ENCODE measurements at places on chromosomes 1 and 21.

DNA sequence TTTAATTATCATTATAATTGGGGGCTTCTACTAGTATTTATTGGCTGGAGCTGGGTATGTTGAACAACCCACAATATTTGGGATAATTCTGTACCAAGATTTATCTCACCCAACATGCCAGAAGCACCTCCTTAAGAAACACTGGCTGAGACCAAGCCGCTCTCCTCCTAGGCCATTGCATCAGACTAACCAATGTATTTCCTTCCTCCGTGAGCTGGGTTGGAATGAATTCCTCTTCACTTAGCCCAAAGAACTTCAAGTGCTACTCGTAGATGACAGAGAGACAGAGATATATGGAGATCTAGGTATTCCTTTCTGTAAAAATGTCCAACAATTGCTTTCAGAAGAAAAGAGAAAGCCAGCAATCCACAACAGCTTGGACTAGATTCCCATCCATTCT, 87.2 kb upstream of the ETS2 start:
- no peak for DNase-seq

GRCh38 chr1:154474802-154475201, 27.2 kb upstream of the TDRD10 start:
- DNase-seq: peak; percentile 89

- DNase-seq: no peak
Measured at GRCh38 chr1:145805057-145805456, 18.8 kb downstream of the RNF115 start.

DNA sequence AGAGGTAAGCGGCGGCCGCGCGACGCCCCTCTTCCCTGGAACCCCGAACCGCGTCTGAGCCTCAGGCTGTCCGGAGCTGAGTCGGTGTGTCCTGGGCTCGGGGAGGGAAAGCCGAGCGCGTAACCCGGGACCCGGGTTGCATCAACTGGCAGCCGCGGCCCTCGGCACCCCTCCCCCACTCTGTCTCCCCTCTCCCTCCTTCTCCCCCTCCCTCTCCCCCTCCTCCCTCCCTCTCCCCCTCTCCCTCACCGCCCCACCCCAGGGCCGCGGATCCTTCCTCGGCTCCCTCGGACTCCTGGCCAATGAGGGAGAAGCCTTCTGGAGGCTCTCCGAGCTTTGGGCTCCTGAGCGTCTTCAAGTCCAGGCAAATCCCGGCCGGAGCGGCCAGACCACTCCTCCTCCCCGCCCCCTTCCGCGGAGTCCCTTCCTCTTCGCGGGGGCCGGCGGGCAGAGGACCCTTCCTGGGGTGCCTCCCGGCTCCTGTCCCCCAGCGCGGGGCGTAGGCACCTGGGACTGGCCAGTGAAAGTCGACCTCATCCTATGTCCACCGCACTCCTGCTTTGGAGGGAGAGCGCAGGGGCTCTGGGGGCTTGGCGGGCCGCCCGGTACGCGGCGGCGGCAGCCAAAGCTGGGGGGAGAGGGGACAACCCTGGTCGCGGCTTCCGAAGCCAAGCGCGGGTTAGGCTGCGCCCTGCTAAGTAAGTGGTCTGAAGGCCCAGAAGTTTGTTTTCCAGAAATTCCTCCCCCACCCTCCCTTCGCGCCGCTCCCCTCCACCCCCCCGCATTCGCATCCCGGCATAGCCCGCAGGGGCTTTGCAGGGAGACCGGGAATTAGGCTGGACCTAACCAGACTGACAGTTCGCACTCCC, 850 bp downstream of the SESN2 start:
- peak; percentile 84 for DNase-seq

- no peak for DNase-seq
Measured at GRCh38 chr1:43975249-43975961, 645 bp downstream of the ATP6V0B start.

DNA sequence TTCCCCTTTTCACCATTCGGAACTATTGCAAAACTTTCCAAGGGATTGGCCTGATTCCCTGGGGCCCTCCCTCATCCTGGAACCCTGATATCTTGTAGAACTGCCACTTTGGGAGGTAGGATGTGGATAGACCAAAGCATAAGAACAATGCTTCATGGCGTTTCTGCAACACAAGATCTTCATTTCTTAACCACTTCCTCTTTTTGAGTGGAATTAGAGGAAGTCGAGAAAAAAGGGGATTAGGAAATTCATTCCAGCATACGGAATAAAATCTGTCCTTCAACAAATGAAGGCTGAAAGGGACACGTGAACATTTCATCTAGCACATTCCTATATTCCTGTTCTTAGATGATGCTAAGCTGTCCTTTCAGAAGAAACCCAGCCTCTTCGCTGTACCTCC, 149.3 kb downstream of the HUNK start:
- DNase-seq: no peak

- no peak for DNase-seq
Measured at GRCh38 chr1:4837031-4837600, 182.7 kb downstream of the AJAP1 start.

DNA sequence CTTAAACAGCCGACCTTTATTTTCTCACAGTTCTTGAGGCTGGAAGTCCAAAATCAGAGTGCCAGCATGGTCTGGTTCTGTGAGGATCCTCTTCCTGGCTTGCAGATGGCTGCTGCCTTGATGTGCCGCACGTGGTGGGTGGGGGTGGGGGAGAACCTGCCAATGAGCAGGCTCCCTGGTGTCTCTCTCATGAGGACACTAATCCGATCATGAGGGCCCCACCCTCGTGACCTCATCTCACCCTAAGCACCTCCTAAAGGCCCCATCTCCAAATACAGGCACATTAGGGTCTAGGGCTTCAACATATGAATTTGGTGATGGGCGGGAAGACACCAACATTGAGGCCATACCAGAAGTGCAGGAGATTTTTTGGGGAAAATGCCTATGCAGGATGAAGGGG, 37.8 kb downstream of the ACTN2 start:
- DNase-seq: no peak

GRCh38 chr21:28445141-28445830, 547.4 kb downstream of the LTN1 start:
- DNase-seq: peak; percentile 91

- DNase-seq: no peak
Measured at GRCh38 chr1:190494451-190494850, 16.8 kb upstream of the BRINP3 start.

DNA sequence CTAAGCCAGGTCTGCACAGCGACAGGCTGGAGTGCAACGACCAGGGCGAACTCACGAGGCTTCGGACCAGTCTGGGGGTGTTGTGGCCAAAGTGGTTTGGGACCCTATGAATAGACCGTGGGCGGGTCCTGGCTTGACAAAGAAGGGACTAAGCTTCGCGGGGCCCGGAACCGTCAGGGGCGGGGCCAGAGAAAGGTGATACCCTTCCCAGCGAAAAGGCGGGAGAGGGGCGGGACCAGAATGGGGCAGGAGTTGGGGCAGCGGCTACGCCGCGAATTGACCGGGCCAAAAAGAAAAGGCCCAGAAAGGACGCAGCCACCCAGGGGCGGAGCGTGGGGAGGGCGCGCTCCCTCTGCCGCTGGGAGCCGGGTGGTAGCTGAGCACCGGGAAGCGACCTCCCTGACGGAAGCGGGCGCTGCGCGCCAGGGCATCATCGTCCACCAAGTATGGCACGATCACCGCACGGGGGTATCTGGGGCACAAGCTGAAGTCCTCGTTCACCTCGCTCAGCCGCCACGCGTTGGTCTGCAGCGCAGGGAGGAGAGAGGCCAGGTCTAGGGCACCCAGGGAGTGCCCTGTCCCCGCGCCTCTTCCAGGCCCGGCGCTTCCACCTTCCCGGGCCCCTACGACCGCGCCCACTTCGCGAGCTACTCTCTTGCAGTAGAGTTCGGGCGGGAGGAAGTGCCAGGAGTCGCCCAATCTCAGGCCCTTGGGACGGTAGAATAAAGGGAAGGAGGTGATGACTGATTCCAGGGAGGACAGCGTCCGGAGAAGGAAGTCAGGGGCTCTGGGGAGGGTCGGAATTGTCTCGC, 6.7 kb upstream of the FAM167B start:
- peak; percentile 61 for DNase-seq

DNA sequence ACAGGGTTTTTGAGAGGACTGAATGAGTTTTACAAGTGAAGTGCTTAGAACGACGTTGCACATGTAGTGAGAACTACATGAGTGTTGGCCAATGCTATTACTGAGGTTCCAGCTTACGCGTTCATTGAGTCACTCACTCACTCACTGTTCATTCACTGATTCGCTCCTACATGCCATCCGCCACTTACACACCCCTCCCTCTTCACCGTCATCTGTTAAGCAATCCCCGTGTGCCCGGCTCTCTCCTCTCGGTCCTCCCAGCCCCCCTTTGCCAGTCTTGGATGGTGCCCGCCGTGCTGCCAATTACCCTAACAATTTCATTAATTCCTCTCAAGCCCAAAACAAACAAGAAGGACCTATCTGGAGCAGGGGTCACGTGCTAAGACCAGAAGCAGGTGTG, 27.3 kb upstream of the EPHA2 start:
- peak; percentile 52 for DNase-seq

- peak; percentile 30 for DNase-seq
Measured at GRCh38 chr1:66176012-66176715, 357.8 kb upstream of the SGIP1 start.

- DNase-seq: no peak
Measured at GRCh38 chr1:194535369-194535768, 1349.0 kb upstream of the B3GALT2 start.

- DNase-seq: no peak
Measured at GRCh38 chr21:38925478-38925877, 119.7 kb downstream of the ETS2 start.

GRCh38 chr1:31666263-31666963, 21.7 kb upstream of the PEF1 start:
- peak; percentile 54 for DNase-seq

DNA sequence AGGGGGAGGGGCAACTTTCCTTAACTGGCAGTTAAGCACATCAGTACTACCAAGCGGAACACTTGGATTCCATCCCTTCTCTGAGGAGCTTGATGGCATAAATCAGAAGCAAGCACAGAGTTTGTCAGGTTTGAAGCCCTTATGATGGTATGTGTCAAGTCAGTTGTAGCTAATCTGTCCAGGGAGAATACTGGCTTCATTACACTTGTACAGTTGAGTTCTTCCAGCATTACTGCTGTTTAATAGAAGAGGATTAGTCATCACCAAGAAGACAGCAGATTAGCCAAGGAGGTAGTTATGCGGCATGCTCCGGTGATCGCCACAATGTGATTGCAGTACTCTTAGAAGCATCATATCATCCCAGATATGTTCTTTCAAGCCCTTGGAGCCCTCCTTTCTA, 2.1 kb upstream of the TDRD5 start:
- DNase-seq: no peak

DNA sequence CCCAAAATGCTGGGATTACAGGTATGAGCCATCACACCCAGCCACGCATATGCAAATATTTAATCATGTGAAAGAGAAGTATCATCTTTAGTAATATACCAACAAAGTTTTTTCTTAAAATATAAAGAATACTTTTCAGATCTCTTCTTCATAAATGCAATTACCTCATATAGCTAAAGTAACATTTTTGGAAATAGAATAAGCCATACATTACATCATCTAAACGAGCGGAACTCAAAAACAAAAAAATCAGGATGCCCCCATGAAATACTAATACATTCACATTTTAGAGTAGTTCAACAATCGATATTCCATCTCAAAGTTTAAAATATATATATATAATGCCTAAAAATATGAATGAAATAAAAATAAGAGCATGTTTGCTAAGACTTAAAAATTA, 4.7 kb downstream of the NDC1 start:
- DNase-seq: no peak

- DNase-seq: no peak
Measured at GRCh38 chr1:200901796-200902444, 7.2 kb downstream of the INAVA start.

- DNase-seq: no peak
Measured at GRCh38 chr1:209063767-209064659, 519.5 kb upstream of the CAMK1G start.

DNA sequence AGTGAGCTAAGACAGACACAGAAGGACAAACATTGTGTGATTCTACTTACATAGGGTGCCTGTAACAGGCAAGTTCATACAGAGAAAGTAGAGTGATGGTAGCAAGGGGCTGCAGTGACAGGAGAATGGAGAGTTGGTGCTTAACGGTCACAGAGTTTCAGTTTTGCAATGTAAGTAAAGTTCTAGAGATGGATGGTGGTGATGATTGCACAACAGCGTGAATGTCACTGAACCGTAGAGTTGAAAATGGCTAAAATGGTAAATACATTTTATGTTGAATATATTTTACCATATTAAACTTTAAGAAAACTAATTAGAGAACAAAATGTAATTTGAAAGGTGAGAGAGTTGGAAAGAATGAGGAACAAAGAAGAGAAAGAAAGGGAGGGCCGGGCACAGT, 8.7 kb downstream of the CFAP107 start:
- DNase-seq: no peak

- DNase-seq: no peak
Measured at GRCh38 chr1:115946116-115946515, 30.2 kb upstream of the SLC22A15 start.

- DNase-seq: no peak
Measured at GRCh38 chr1:229325401-229325800, 17.4 kb downstream of the CCSAP start.

DNA sequence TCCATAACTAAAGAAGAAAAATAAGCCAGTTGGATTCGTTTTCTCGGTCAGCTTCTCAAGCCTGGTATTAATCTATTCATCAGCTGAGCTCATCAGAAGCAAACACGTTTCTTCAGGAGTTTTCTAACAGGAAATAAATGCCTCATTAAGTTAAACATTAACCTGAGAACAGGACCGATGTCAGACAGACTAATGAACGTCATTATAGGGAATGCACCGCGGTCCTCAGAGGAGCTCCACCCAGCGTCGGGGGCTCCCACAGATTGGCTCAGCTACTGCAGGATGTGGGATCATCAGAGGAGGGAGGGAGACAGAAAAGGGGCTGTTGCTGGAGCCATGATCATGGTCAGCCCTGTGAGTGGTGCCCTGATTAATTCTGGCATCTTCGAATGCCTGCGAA, 615.4 kb downstream of the PTPRU start:
- no peak for DNase-seq
